ENCODE measurements at places on chromosomes 4 and X. TPM values are rescaled to one million over a fixed set of nuclear protein-coding genes. Genes with fewer than 3 reads are reported as not detected.

Gene CTAG2
- total RNA-seq, result not detected

DNA sequence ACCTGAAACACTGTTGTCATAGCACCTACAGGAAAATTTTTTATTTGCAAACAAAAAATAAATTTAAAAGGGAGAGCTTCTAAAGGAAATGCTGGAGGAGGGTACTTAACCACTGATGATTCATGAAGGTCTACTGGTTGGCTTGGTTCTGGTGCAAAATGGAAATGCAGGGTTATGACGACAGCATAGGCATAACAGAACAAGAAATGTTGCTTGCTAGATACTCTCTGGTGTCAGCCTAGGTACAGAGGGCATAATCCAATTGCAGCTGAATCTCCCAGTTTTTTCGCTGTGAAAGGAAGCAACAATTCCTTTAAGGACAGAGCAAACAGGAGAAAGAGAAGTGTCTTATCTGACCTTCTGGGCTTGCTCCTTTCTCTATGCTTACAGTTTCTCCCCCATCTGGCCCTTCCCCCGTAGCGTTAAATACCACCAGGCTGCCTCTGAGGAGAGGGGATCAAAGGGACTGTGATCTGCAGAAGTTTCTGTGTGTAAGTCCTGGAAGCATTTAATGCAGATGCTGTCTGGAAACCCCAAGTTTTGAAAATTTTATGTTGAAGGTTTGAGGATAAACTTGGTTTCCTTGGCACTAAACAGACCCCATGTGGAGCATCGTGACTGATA, 23.7 kb upstream of the CASK start:
- no peaks in the 10 kb centered on the region for H3K36me3 ChIP-seq
- H3K4me1 ChIP-seq, result no peaks in the 10 kb centered on the region
- no peak for DNase-seq
- no peak overlapping the region for H3K4me3 ChIP-seq

DNA sequence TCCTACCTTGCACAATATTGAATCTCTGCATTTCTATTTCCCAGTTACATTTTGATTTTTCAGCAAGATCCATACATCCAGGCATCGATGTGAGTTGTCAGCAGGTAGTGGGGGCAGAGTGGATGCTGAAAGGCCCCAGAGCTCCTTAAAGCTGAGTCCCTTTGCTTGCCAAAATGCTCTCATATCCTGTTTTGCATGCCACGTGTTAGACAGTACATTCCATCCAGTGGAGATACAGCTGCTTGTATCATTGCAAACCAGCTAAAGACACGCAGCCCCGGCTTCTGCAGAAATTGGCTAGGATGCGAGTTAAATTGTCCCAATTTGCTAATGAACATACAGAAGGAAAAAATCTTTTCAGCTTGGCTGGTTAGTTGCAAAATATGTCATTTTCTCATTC, 179.6 kb upstream of the MXRA5 start:
- H3K4me1 ChIP-seq, result no peaks in the 10 kb centered on the region
- no peaks in the 10 kb centered on the region for H3K27me3 ChIP-seq
- no peak overlapping the region for H3K27ac ChIP-seq
- H3K36me3 ChIP-seq, result no peaks in the 10 kb centered on the region
- no peak overlapping the region for H3K4me3 ChIP-seq
- DNase-seq, result no peak

DNA sequence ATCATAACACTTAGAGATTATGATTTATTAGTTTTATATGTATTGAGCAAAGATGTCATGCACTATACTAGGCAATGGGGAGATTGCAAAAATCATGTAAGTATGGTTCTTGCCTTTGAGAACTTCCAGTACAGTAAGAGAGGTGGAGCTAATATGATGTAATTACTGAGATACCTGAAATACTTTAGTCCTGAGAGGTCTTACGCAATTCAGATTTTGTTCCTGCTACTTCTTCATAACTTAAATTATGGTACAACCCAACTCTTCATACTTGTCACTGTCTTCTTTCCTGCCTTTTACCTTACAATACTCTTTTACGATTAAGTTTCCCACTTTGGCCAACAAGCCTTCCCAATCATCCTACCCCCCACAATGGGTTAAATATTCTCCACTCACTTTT, 564.2 kb upstream of the PITX2 start:
- H3K4me3 ChIP-seq, result no peak overlapping the region
- H3K27ac ChIP-seq, result no peak overlapping the region
- H3K4me1 ChIP-seq, result no peaks in the 10 kb centered on the region
- H3K36me3 ChIP-seq, result no peaks in the 10 kb centered on the region
- DNase-seq, result no peak
- H3K27me3 ChIP-seq, result no peaks in the 10 kb centered on the region

DNA sequence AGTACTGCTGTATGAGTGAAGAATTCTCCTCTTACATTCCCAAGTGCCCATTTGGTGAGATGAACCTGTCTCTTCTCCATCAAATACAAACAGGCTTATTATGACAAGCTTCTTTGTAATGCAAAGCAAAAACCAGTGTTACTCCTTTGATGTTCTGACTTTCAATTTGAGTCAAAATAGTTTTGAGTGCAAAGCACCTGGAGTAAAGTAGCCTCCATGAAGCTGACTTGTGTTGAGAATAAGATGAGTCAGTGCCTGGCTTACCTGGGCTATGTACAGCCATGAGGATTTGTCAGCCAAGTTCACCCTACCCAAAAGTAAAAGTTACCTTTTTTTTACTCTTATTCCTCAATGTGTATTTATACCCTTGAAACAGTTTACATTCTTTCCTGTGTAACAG, 132.5 kb upstream of the FMR1 start:
- no peak overlapping the region for H3K4me3 ChIP-seq
- no peak overlapping the region for H3K27ac ChIP-seq
- H3K4me1 ChIP-seq, result no peaks in the 10 kb centered on the region
- H3K27me3 ChIP-seq, result no peaks in the 10 kb centered on the region
- H3K36me3 ChIP-seq, result no peaks in the 10 kb centered on the region

- no peak overlapping the region for H3K27ac ChIP-seq
- no peaks in the 10 kb centered on the region for H3K27me3 ChIP-seq
- peaks cover 24% of the 10 kb centered on the region for H3K4me1 ChIP-seq
- no peak overlapping the region for H3K4me3 ChIP-seq
Observed at GRCh38 chr4:145351162-145351561, 130.5 kb upstream of the SMAD1 start.

GRCh38 chrX:41322821-41323603, 10.9 kb upstream of the DDX3X start:
- H3K4me1 ChIP-seq, result peaks cover 5% of the 10 kb centered on the region
- H3K4me3 ChIP-seq, result no peak overlapping the region
- H3K27ac ChIP-seq, result no peak overlapping the region
- DNase-seq, result no peak

- H3K4me1 ChIP-seq, result peaks cover 6% of the 10 kb centered on the region
- no peak overlapping the region for H3K27ac ChIP-seq
- H3K4me3 ChIP-seq, result peak overlapping the region; percentile 56
- no peak for DNase-seq
Observed at GRCh38 chr4:55553441-55554201, 6.9 kb upstream of the CLOCK start.

DNA sequence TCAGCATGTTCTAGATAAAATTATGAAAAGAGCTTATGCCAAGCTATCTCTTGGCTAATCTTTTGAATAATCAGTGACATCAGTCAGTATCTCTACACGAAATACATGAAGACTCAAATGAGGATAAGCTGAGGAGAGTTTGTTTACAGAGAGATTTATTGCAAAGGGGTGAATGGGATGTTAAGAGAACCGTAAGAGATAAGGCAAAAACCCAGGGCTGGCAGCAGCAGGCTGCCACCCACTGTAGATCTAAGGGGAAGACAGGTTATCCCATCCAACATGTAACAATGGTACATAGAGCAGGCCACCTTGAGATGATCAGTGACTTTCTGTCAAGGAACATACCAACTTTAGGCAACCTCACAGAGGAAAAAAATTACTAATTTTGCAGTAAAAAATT, 432.1 kb upstream of the NR3C2 start:
- no peaks in the 10 kb centered on the region for H3K36me3 ChIP-seq
- no peak overlapping the region for H3K27ac ChIP-seq
- H3K4me1 ChIP-seq, result no peaks in the 10 kb centered on the region
- DNase-seq, result no peak

DNA sequence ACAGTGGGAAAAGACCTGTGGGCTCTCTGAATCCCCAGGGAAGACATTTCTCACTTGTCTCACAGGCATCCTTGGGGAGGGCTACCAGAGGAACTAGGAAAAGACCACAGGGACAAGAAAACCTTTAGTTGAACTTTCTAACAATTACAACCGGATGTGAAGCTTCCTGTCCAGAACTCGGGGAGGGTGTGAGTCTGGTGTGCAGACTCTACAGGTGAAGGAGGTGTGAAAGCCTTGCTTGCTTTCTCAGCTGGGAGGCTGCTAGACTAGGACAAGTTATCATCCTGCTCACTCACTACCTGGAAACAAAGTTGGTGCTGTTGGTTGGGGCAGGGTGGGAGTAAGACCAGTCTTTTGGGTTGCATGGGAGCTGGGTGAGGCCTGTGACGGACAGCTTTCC, 158.5 kb upstream of the PBDC1 start:
- no peak overlapping the region for H3K27ac ChIP-seq
- H3K36me3 ChIP-seq, result no peaks in the 10 kb centered on the region
- no peak overlapping the region for H3K4me3 ChIP-seq

- DNase-seq, result no peak
- no peaks in the 10 kb centered on the region for H3K4me1 ChIP-seq
- no peak overlapping the region for H3K4me3 ChIP-seq
- H3K27me3 ChIP-seq, result no peaks in the 10 kb centered on the region
Observed at GRCh38 chr4:13678186-13678924, 50.8 kb upstream of the BOD1L1 start.
